Fibroblast of pulmonary artery (primary cell): ENCODE measurements at places on chromosomes 7 and 10.
A peak's percentile ranks its signal among the peaks of the same experiment; 100 is the strongest.

DNA sequence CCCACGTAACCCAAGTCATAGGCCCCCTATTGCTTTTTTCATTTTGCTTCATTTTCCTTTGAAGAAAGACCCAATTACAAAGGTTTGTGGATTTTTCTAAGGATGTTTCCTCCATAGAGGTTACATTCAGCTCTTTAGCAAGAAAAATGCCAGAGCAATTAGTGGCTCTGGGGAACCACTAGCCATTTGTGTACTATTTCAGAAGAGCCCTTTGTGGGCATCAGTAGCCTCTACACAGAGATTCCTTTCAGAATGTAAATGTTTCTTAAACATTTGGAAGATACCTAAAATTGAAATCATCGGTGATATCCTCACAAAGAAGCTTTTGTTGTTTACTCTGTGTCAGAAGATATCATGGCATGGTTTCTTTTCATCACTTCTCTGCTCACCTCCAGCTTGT is 291.0 kb upstream of the KMT2E start:
- no peak for DNase-seq

DNA sequence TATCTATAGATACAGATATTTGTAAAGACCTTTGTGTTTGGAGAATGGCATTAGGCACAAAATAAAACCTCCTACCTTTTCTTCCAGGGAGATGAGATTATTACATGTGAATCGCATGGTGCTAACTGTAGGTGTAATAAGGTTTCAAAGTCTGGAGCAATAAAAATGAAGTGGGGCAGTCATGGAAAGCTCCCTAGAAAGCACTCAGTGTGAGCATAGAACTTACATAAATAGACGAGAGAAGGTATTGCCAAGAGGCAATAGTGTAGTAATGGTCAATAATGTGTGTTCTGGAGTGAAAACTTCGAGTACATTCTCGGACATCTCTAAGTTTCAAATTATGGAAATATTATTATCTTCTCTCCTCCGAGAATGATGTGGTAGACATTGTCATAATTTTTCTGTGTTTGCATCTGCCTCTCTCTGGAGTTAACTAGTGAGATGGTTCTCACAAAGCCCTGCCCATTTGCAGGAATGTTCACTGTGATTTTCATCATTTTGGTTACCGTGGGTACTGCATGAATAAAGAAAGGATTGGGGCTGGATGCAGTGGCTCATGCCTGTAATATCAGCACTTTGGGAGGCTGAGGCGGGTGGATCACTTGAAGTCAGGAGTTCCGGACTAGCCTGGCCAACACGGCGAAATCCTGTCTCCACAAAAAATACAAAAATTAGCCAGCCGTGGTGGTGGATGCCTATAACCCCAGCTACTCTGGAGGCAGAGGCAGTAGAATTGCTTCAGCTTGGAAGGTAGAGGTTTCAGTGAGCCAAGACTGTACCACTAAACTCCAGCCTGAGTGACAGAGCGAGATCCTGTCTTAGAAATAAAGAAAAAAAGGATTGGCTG is 10.6 kb downstream of the VIM start:
- peak; percentile 85 for DNase-seq

DNA sequence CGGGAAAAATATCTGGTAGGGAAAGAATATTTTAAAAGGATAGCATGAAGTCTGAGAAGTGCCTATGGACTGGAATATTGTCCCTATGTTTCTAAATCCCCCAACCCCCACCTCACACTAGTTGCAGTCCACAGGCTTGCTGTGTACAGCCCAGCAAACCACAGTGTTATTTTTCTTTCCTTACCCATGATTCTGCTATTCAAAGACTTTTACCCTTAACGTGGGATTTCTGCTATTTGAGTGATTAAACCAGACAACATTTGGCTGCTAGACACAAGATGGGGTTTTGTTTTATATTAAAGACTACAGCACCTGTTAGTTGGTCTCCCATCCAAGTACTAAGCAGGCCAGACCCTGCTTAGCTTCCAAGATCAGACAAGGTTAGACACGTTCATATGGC is 120.5 kb upstream of the MYO3A start:
- no peak for DNase-seq

GRCh38 chr10:102652170-102652916 is 8.1 kb downstream of the TRIM8 start:
- DNase-seq: no peak

- DNase-seq: no peak
These were observed 47.1 kb downstream of the NXPH1 start for GRCh38 chr7:8480527-8480926.

DNA sequence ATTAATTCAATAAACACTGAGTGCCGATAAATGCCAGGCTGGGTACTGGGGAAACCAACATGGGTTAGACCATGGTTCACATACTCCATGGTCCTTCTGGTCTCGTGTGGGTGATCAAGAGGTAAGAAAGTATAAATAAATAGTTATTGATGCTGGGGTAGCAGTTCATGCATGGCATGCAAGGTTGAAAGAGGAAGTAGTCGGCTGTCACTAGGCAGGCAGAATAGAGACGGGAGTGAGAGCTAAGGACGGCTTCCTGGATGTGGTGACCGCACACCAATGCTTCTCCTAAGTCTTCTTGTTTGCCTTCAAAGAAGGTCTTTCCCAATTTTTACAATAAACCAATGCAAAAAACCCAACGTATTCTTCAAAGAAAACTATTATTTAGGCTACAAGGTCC is 208.6 kb downstream of the ADAM12 start:
- DNase-seq: no peak

GRCh38 chr10:125162120-125162931 is 2.0 kb upstream of the CTBP2 start:
- DNase-seq: no peak

- DNase-seq: no peak
These were observed 56.2 kb upstream of the JCAD start for GRCh38 chr10:30115626-30115940.

GRCh38 chr10:85924382-85925102 is 442.1 kb downstream of the GRID1 start:
- DNase-seq: no peak

DNA sequence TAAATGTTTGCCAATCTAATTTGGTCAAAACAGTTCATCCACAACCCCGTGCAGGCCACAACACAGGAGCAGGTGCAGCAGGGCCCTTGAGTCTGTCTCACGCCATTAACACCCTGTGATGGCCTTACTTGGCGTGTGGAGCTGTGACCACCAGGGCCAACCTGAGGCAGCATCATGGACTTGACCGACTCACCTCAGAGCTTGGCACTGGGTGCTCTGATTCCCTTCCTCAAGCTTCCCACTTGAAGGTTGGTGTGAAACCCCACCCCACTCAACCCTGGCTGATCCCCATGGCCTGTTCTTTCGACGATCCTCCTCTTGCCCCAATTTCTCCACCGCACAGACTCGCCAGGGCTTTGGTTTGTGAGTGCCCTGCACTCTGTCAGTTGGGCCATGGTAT is 623.1 kb downstream of the PTPRN2 start:
- no peak for DNase-seq

- DNase-seq: no peak
These were observed 507.1 kb upstream of the C7orf33 start for GRCh38 chr7:148083448-148083847.

- no peak for DNase-seq
These were observed 9.4 kb upstream of the NKX2-3 start for GRCh38 chr10:99523251-99523773.

DNA sequence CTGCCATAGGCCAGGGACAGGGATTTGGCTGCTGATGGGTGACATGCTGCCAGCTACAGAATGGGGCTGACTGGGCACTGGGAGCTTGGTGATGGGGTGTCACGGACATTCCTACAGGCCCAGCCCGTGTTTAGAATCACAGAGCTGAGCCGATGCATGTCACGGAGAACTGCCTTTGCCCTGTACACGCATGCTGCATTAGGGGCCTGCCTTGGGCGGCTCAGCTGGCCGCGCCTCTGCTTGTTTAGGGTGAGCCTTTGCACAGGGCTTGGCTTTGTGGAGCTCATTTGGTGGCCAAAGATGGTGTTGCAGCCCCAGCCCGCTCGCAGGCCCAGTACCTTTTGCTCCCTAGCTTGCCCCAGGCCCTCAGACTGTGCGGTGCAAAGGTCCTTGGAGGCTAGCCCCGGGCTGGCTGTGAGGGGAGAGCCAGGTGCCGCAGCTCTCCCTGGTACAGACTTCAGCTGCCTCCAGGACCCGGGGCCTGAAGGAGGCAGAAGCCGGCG is 108.4 kb upstream of the BTBD16 start:
- no peak for DNase-seq

GRCh38 chr10:128306966-128307365 is 180.7 kb upstream of the MKI67 start:
- no peak for DNase-seq

- DNase-seq: no peak
These were observed 39.8 kb downstream of the FOXI2 start for GRCh38 chr10:127776816-127777215.

- DNase-seq: no peak
These were observed 72.5 kb upstream of the KCNMA1 start for GRCh38 chr10:77710081-77710551.

DNA sequence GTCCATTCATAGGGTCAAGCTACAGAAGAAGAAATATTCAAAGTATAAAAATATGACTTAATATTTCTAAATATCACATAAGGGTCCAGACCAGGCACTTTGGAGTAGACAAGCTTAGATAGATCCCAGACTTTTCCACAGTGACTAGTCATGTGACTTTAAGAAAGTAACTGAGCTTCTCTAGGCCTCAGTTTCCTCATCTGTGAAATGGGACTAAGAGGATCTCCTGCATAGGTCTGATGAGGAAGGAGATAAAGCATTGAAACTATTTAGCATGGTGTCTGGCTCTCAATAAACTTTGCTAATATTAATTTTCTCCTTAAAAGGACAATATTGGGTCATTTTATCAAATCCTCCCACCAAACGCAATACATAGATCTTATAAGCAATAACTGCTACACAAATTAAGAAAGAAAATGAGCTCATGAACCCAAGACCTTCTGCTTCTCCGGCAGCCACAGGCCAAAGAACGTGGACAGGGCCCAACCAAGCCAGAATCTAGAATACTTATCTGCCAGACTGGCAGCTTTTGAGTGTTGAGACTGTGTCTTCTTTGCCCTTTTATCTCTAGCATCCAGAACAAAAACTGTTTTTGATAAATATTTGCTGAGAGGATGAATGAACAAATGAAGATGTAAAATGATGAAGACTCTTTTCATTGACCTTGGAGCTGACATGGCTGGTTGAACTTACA is 1.6 kb upstream of the TARP start:
- no peak for DNase-seq

- DNase-seq: no peak
These were observed 33.5 kb upstream of the ABCB5 start for GRCh38 chr7:20581956-20582355.

DNA sequence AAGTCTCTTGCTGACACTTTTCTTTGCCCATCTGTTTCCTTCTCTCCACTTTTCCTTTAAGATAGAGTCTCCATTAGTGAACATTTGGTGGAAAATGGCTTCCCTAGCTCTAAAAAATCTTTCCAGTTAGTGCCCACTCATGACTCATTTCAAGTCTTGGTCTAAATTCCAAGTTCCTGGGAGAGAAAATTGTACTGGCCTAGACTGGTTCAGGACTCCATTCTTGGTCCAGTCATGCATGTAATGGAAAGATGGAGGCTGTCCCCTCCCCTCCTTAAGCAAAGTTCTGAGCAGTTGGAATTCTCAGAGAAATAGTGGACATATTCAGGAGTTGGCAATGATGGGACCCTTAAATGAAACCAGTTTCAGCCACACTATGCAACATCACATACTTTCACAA is 3.8 kb upstream of the ALDH18A1 start:
- peak; percentile 33 for DNase-seq

- no peak for DNase-seq
These were observed 157.7 kb downstream of the CHRM2 start for GRCh38 chr7:137026176-137026500.

- DNase-seq: no peak
These were observed 238.8 kb upstream of the BMPER start for GRCh38 chr7:33666531-33666930.

DNA sequence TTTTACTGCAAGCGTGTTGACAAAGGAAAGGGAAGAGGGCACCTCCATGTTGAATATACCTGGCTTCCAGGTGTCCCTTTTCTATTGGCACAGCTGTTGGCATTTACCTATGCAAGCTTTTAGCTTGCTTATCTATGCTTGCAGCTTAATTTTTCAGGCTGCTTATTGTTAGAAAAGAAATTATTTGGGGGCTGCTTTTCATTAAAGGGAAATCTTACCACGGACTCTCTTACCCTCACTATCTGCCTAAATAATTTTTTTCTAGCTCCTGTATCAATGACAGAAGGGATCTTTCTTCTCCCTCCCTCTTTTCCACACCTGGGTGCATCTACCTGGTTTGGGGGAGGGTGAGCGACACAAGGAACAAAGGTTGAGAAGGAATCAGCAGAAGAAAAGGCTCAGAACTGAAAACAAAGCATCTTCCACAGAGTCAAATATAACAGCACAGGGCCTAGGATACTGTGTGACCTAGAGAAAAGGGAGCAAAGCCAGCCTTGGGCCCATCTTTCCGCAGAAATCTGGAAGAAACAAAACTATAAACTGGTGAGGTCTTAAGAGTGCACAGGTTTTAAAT is 15.2 kb upstream of the GJC3 start:
- no peak for DNase-seq

DNA sequence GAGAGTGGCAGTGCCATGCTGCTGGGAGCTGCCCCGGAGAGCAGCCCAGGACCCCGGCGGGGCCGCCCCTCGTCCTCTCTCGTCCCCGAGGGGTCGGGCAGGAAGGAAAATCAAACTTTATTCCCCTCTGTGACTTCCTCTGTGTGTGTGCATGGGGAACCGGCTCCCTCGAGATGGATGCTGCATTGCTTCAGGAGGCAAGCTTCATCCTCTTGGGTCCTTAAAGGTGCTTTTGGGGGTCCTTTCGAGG is 726 bp downstream of the MCU start:
- no peak for DNase-seq

DNA sequence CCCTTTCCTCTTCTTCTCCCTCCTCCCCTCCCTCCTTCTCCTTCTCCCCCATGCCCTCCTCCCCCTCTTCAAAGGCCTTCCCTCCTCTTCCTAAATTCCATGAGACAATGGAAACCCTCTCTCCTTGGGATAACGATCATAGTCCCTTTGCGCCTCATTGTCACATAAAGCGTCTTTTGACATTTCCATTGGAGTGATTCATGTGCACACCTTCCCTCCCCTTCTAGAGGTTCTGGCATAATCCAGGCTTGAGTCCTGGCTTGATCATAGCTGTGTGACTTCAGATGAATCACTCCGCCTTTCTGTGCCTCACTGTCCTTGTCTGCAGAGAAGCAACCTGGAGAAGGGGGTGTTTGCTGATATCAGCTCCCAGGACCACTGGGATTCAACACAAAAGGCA is 204.2 kb downstream of the TNS3 start:
- no peak for DNase-seq
